GM04504 (cell line): ENCODE measurements at places on chromosomes 13 and 19.

- DNase-seq = no peak
These were observed 70.1 kb downstream of the NALCN start for GRCh38 chr13:101346161-101346560.

DNA sequence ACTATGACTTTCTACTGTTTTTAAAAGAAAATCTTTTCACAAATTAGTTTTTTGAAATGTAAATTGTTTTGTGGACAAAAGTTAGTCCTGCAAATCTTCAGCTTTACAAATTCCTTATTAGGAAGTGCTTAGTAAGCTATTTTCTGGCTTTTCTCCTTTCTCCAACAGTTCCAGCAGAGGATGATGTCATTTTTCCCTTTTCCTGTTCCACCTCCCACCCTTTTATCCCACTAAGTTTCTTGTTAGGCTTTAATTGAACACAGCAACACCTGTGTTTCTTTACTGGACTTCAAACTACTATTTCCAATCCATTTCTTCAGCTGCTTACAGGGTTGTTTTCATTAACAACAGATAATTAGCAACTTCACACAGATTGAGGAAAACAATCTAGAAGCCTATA, 389.2 kb downstream of the NDFIP2 start:
- DNase-seq = no peak

DNA sequence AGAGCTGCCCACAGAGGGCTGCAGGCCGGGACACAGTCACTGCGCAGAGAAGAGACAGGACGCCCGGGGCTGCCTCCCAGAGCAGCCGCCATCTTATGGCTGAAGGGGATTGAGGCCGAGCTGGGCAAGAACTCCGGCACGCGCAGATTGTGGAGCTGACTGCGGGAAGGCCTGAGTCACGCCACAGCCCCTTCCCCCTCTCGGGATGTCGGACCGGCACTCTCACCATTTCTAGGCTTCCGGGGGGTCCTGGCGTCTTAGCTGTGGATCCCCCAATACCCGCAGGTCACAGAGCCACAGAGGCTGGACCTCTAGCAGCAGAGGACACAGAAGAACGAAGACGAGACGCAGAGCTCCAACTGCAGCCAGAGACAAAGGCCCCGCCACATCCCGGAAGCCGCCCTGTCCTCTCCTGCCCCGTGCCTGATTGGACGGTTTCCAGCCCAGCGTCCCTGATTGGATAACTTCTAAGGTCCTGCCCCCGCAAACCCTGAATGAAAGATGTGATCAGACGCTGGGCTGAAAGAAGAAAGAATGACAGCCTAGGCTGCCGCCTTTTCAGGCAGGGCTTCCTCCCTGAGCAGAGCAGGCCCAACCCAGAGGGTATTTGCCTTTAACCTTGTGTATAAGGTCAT, at the start of gene ZNF43:
TSS of gene ZNF43 (minus strand) at position 373 of the 635 bp plus-strand sequence. CDS start at position 229, 144 bp downstream.
- DNase-seq = peak; percentile 91

DNA sequence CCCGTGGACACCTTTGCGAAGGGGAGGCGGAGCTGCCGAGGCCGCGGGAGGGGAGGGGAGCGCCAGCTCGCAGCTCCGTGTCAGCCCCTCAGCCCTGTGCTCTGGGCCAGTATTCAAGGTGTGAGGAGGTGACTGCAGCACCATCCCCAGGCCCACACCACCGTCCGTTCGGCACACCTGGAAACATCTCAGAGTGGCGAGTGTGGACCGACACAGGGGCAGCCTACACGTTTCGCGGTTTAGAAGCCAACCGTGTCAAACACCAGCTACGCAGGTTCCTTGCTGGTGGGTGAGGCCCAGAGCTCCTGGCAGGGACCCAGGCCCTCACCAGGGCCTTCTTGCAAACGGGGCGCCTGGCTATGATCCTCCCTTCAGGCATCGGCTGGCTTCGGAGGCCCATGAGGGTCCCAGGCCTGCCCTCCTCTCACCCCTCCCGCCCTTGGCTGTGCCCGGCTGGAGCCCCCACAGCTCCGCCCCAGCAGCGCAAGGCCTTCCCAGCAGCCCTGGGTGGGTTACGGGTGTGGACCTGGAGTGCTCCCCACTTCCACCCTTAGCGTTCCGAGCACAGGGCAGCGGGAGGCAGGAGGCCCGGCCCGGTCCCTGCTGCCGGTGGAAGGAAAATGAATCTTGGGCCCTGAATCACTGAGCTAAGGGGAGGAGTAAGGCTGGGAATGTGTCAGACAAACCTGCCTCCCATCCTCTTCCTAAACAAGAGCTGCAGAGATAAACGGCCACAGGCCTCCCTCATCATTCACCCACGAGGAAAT, 1.2 kb downstream of the C13orf46 start:
- DNase-seq = no peak
